ENCODE measurements at places on chromosomes 4 and X.

GRCh38 chr4:178427663-178428062 lies 985.4 kb upstream of the AGA start:
- DNase-seq = no peak

DNA sequence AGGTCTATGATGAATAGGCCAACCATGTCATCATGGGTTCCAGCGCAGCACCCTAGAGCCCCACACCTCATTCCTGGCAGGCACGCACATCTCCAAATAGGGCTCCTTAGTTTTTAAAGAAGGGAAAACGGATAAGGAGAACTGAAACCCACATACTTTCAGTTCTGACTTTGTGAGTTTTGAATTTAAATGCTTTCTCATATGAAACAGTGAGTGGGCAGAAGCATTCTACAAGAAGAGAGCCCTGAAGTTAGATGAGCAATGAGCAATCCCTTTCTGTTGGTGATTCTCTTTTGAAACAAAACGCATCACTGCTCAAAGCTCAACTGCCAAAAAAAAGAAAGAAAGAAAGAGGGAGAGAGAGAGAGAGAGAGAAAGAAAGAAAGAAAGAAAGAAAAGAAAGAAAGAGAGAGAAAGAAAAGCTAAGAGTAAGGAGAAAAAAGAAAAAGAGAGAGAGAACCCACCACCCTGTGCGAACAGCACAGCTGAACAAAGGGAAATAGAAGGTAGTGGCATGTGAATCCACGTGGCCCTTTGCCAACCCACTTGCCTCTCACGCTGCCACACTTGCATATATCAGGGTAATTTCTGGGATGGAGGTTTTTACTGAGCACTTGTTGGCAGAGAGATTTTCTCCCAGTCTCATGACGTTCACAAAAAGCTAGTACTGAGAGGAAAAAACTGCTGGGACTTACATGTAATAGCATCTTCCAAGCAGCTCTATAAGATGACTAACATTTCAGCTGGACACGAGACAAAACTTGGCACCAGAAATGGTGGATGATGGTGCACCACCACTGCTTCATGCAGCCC lies 31.0 kb downstream of the TMSB4X start:
- DNase-seq = no peak

DNA sequence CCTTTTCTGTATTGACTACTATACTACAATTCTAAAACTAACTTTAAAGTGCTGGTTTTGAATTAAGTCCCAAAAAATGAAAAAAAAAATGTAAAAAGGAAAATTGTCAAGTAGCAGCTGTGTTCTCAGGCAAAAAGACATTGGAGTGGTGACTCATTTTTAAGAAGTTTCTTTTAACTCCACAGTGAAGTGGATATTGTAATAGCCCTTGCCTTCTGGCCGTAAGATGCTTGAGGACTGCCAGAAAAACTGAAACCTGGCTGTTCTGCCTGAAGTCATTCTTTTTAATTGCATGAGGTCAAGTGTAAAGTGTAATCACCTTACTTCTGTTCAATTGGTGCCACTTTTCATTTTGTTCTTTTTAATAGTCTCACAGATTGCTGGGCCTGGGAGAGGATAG lies 28.9 kb downstream of the SPANXD start:
- no peak for DNase-seq

- DNase-seq = no peak
Measured at GRCh38 chr4:39369301-39369700, 3.1 kb upstream of the RFC1 start.

DNA sequence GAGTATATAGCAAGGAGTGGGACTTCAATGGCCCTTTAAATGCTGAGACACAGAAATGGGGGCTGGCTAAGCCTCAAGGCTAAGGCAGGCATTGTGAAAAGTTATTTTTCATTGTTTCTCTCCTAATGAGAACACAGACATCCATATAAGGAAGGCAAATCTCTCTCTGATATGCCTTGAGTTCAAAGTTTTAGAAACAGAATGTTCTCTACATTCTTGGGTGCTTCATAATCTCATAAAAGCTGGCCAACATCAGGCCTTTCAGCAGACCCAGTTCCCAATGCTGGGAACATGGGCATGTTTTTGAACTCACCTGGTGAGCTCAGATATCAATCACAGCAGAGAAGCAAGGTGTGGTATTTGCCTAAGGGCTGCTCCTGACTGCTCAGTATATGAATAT lies 19.4 kb upstream of the RAB40A start:
- DNase-seq = no peak

DNA sequence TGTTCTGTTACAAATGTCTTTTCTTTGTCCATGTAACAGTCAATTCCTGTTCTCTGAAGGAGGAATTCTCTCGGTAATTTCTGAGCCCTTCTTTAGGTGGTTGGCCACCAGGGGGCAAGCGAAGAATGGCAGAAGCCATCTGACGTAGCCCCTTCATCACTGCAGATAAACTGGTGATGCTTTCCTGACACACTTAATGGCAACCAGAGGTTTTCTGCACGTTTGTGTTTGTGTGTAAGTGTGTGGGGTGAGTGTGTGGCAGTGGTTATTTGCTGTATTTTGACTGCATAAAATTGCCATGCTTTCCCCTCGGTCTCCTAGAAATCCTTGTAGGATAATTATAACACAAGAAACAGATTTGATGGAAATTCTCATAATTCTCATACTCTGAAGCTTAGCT lies 64.8 kb upstream of the STOX2 start:
- DNase-seq = peak; percentile 48

- no peak for DNase-seq
Measured at GRCh38 chr4:1463088-1463926, 57.1 kb upstream of the NKX1-1 start.

DNA sequence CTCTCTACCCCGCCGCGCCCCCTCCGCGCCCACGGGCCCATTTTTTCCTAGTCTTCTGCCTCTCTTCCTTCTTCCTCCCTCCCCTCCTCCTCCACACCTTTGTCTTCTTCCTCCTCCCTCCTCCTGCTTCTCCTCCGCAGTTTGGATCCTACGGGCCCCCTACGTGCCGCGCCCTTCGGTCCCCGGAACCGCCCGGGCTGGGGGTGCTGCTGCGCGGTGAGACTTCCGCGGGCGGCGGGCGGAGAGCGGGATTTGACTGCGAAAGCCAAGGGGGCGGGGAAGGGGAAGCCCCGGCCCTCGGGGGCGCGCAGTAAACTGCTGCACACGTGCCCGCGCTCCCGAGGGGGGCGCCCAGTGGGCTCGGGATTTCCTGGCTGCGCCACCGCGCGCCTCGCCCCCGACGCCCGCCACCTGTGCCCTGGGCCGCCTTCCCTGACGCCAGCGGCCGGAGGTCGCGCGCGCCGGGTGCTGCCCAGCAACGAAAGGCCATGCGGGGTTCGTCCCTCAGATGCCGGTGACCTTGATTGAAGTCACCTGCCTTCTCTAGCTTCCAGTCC lies 3.3 kb upstream of the NKX3-2 start:
- no peak for DNase-seq

DNA sequence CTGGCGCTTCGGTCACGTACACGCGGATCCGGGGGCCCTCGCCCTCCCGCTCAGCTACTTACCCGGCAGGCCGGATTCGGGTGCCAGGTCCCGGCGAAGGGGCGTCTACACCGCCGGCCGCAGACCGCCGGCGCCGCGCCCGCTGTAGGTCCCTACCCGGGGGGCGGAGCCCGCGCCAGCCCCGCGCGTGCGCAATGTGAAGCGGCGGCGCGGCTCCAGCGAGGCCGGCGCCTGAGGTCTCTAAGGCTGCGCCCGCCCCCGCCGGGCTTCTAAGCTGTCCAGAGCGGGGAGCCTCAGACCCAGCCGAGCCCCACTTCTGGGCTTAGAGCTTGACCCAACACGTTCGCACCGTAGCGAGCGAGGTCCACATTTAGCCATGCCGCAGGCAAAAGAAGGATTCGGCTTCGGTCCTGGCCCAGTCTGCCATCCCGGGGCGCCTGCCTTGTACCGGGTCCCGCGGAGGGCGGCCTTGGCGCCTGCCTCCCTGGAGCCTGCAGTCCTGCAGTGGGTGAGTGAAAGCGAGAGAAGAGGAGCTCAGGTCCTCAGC lies at the start of gene ZNF518B:
Gene ZNF518B (minus strand): TSS at position 172 of the 547 bp plus-strand sequence. CDS start 11,098 bp downstream, outside the sequence.
- DNase-seq = peak; percentile 70

- DNase-seq = no peak
Measured at GRCh38 chrX:110915111-110915510, 119.5 kb upstream of the CHRDL1 start.

DNA sequence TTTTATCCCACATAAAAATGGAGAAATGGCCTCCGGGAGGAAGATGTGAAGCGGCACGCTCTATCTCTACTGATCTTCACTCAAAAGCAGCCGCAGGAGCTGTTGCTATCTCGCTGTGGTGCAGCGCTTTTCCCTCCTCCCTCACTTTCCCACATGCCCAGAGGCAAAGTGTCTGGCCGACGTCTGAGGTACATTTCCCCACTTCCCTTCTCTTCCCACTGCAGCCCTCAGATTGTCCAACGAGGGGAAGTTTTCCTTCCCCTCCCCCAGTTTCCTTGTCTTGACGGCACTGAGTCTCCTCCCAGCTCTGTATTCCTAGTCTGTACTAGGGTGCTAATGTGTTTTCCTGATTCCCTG lies 660 bp upstream of the COL25A1 start:
- DNase-seq = no peak

GRCh38 chrX:152155766-152156310 lies 17.5 kb upstream of the MAGEA10 start:
- DNase-seq = no peak

DNA sequence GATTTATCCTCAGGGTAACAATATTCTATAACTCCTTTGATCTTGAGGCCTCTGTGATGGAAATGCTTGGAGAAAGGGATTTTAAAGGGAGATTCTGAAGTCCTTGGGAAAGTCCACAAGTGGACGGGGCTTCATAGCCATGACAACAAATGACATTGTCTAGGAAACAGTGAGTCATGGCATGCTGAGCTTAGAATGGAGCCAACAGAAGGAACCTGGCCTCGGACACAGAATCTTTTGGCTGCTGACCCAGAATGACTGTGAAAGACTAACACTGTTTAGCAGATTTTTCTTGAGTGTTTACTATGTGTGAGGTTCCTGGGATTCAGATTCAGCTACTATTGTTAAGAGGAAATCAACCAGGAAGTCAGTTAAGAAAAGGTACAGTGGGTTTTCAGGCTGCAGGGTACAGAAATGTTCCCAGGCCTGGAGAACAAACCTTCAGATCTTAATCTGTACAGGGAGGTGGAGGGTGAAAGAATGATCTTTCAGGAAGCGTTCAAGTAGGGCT lies 18.1 kb upstream of the CXCL2 start:
- no peak for DNase-seq

Measured in stimulated activated CD4-positive, alpha-beta T cell treated with anti-CD3 and anti-CD28 coated beads, Interleukin-1b, Interleukin-23, amount 100 ng/mL, for 1 hour (primary cell).